ENCODE measurements at places on chromosomes 2 and 18. TPM values are rescaled to one million over a fixed set of nuclear protein-coding genes. Genes with fewer than 3 reads are reported as not detected.

Gene BBS5
- total RNA-seq: 6.6 TPM

Gene ACTG2
- total RNA-seq: 20.1 TPM

Gene IL36B
- total RNA-seq: not detected

Gene AMER3
- total RNA-seq: not detected

Gene TDRD15
- total RNA-seq: not detected

Gene CRYGC
- not detected for total RNA-seq

Gene ZNF2
- total RNA-seq: 9.8 TPM

Gene PKDCC
- 68.1 TPM for total RNA-seq

Gene MYCN
- not detected for total RNA-seq

Gene STARD7
- total RNA-seq: 95.9 TPM

Gene GNAL
- 0.65 TPM for total RNA-seq

Gene ITGB6
- total RNA-seq: not detected

Gene ITPRIPL1
- 0.43 TPM for total RNA-seq

Gene CAPN14
- under 0.01 TPM for total RNA-seq

Gene POTEJ
- not detected for total RNA-seq

Gene CABYR
- total RNA-seq: 3.6 TPM

Gene GRB14
- total RNA-seq: 0.71 TPM

Gene SP9
- total RNA-seq: not detected

Gene LYG1
- 0.43 TPM for total RNA-seq

Gene CPS1
- total RNA-seq: 18.4 TPM

Gene LYG2
- not detected for total RNA-seq

Gene SERPINB11
- not detected for total RNA-seq

Gene MC2R
- not detected for total RNA-seq
